Fibroblast of skin of right biceps (primary cell): ENCODE measurements at places on chromosomes 7 and 10.

DNA sequence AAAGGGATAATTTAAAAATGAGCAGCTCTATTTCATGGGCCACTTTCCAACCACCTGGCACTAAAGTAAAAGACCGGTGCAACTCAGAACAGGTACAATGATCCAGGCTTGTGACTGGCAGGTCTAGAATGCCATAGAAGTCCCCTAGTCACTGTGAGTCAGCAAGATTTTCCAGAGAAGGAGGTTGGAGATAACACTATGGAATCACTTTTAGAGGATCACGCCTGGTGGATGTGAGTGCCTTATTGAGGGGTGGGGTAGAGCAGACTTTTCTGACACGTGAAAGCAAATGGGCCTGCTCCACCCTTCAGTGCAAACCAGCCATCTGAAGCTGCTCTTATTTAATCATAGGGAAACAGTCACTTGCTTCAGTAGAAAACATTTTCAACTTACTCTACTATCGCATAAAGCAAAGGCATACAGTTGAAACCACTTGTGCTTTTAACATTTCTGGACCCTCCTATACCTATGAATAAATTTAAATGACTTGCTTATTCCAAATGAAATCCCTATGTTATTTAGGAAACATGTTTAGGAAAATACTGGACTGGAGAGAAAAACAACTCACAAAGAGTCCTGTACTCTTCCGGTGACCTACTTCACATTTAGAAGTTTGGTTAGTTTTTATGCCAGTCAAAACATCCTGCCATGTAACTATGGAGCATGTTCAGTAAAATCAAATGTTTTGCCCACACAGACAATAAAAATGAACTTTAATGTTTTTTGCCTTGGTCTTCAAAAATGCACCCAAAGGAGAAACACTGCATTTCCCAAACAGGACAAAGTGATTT is 21.5 kb upstream of the AKR1C1 start:
- peak; percentile 14 for DNase-seq

GRCh38 chr7:4042402-4043045 is 639.6 kb upstream of the FOXK1 start:
- DNase-seq, result no peak

DNA sequence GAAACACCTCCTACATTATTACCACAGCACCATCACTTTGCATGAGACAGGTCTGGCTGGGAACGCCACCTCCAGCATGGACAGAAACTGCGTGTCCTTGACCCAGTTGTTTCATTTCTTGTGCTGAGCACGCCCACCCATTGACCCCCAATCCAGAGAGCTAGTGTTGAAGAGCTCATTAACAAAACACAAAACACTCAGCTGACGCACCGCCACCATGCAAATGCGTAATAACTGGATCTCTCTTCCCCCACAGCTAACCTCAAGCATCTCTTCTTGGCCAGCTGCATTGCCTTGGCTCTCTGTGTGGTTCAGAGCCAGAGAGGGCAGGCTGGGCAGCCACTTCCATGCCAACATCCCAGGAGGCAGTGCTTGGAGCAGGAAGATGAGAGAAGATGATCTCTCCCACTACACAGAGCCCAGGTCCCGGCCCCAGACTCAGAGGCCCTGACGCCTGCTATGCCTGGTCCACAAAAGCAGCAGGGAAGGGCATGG is 173.5 kb downstream of the PLXNA4 start:
- peak; percentile 53 for DNase-seq

DNA sequence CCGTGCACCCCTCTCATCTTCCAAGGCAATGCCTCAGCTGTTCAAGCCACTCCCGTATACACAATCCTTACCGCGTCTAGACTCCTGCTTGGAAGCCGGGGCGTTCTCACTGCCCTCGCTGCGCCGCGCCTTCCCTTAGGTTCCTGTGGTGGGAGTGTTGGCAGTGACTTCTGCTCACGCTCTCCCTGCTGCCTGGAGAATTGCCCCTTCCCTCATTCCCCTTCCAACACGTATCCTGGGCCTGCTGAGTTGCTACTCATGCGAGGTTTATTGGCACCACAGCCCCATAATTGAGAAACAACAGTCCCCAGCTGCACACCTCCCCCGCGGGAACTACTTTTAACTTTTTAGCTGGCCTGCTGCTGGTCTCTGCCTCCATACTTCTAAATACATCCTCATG is 31.9 kb downstream of the RBM17 start:
- no peak for DNase-seq

GRCh38 chr10:92756201-92757065 is 66.7 kb downstream of the HHEX start:
- no peak for DNase-seq

- DNase-seq, result peak; percentile 63
These were observed 648.0 kb upstream of the IGFBP3 start for GRCh38 chr7:46569133-46569465.

DNA sequence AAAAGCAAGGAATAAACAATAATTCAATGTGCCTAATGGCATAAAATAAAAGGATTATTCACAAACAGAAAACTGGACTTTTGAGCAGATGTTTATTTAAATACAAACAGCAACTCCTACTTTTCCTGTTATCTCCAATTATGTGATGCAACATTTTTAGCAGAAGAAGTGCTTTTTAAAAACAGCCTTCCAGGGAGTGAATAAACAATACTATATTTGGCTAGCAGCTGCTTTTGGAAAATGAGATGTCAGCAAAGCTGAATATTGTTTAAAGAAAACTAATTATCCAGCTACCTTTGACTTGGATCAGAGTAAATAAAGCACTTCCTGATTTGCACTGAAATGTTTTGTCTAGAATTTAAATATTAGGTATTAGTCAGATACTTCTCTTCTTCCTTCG is 23.2 kb downstream of the CDK1 start:
- DNase-seq, result no peak

DNA sequence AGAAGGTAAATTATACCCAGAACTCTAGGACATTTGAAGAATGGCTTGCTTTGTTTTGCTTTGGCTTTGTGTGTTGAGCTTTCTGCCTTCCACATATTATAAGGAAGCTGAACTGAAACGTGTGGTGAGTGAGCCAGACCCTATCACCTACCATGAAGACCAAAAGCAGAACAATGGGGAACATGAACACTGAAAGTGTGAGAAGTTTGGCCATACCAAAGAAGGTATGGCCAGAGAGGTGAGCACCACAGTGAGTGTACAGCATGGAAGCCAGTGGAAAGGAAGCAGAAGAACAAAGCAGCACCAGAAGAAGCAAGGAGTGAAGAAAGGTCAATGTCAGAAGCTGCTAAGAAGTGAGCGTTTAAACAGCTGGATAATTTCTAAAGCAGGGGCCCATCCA is 59.7 kb upstream of the CCDC71L start:
- no peak for DNase-seq
